ENCODE measurements at places on chromosomes 13 and 19. TPM values are rescaled to one million over a fixed set of nuclear protein-coding genes. Genes with fewer than 3 reads are reported as not detected.

Gene LGALS4
- 0.14 TPM for total RNA-seq

Gene KLK3
- total RNA-seq, result not detected

Gene MAP4K1
- total RNA-seq, result not detected

Gene RNF225
- total RNA-seq, result 2.1 TPM

All from nasal cavity respiratory epithelium epithelial cell of viscerocranial mucosa (primary cell).